Activated CD4-positive, CD25-positive, alpha-beta regulatory T cell treated with anti-CD3 and anti-CD28 coated beads, Interleukin-2, amount 50 U/mL, for 24 hours (primary cell): ENCODE measurements at places on chromosomes 1 and 21.
A peak's percentile ranks its signal among the peaks of the same experiment; 100 is the strongest.

GRCh38 chr1:204705493-204705811 lies 19.9 kb upstream of the LRRN2 start:
- no peak for ATAC-seq

DNA sequence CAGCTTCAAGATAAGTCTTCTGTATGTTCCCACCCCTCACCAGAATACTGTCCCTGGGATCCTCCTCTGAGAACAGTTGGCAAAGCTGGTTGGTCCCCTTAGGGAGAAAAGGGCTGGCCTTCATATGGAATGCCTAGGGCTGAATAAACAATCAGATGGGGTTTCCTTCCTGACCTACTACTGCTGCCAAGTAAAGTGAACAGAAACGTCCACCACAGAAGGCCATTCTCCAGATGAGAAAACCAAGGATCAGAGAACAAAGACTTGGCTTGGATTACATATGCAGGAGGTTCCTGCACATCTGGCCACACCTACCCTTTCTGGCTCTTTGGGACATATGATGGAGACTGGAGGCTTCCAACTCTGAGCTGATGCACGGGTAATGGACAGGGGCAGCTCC lies 194.5 kb downstream of the HIVEP3 start:
- no peak for ATAC-seq

DNA sequence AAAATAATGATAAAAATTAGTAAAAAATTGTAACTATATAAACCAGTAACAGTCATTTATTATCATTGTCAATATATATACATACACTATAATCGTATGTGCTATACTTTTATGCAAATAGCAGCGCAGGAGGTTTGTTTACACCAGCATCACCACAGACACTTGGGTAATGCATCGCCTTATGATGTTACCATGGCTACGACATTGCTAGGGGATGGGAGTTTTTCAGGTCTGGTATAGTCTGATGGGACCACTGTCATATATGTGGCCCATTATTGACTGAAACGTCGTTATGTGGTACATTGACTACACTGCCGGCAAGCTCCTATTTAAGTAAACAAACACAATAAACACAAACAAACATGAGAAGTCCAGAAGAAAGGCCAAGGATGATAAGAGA lies 45.6 kb downstream of the KCNK1 start:
- no peak for ATAC-seq

GRCh38 chr1:202861420-202862132 lies 27.4 kb downstream of the RABIF start:
- peak; percentile 71 for ATAC-seq

DNA sequence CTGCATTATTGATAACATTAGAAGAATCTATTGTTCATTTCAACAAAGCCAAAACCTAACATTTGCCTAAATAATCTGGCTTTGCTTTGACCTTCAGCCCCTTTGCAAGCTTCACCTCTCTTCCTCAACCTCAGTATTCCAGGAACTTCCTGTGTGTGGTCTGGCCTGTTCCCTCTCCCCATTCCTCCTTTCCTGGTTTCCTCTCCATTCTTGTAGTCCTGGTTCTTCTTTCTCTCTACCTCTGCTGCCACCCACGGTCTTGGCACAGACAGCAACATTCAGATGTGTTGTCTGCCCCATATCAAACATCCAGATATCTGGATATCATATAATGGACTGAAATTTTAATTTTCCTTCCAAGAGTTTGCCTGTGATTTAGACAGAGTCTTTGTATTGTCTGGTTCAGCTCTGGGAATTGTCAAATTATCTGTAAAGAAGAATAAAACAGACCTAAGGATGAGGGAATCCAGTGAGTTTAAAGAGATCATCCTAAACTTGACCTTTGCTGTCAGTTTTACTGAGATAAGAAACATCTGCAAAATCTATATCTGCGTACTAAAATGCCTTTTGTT lies 148.1 kb upstream of the KCTD3 start:
- no peak for ATAC-seq

- peak; percentile 72 for ATAC-seq
Observed at GRCh38 chr1:87045761-87046304, 131.4 kb downstream of the HS2ST1 start.

DNA sequence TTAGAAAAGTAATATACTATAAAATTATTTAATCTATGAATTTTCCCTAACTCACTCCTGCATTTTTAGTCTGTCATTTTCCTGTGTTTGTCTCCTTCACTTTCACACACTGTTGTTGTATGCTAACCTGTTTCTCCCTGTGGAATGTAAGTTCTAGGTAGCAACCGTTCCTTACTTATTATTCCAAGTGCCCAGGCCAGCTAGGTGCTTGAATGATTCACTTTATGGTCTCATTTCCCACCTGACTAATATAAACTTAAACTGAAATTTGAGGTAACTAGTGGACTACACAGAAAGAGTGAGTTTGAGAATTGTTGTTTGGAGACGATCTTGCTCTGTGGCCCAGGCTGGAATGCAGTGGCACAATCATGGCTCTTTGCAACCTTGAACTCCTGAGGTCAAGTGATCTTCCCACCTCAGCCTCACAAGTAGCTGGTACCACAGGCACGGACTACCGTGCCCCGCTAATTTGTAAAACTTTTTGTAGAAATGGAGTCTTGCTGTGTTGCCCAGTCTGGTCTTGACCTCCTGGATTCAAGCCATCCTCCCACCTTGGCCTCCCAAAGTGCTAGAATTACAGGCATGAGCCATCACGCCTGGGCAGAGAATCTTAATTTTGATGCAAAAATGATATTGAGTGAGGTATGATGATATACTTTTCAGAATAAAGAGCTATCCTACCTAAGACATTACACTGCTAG lies 1.9 kb downstream of the ZYG11B start:
- ATAC-seq = no peak

GRCh38 chr1:241034203-241034936 lies 322.6 kb downstream of the RGS7 start:
- no peak for ATAC-seq

DNA sequence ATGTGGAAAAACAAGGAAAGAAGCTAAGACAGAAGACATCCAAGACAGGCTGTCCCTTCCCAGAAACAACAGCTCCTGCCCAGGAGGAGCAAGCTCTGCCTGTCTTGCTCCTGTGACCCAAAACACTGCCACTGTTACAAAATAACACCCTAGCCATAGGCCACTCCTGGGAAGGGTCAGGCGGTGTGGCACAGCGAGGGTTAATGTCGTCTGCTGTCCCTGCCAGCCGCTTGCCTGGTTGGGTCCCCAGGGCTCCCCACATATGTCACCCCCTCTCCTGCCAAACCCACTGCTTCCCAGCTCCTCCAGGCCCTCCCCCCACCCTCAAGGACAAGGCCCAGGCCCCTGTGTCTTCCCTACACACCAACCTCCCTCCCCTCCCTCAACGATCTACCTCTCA lies 3.9 kb upstream of the NHLH1 start:
- ATAC-seq = no peak

- no peak for ATAC-seq
Observed at GRCh38 chr1:94514095-94514727, 27.3 kb downstream of the F3 start.

GRCh38 chr1:41412748-41413147 lies 51.5 kb downstream of the FOXO6 start:
- ATAC-seq = no peak

DNA sequence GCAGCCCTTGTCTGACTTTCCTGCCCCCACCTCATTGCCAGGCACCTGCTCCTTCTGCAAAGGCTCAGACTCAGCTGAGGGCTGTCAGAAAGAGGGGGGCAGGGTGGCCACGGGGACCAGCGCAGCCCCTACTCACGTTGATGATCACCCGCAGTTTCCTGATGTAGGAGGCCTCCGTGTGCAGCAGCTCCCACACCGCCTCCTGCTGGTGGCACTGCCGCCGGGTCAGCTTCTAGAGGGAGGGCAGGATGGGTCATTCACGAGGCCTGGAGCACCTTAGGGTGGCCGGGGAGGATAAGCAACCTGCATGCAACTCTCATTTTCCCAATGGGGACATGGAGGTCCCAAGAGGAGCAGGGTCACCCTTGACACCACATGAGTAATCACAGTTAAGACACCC lies 6.4 kb upstream of the TNFRSF25 start:
- ATAC-seq = no peak

- no peak for ATAC-seq
Observed at GRCh38 chr1:25879675-25880074, 4.2 kb upstream of the PAQR7 start.

GRCh38 chr1:151547119-151547899 lies 7.2 kb downstream of the TUFT1 start:
- ATAC-seq = no peak

- ATAC-seq = no peak
Observed at GRCh38 chr1:18142969-18143368, 35.4 kb downstream of the IGSF21 start.

DNA sequence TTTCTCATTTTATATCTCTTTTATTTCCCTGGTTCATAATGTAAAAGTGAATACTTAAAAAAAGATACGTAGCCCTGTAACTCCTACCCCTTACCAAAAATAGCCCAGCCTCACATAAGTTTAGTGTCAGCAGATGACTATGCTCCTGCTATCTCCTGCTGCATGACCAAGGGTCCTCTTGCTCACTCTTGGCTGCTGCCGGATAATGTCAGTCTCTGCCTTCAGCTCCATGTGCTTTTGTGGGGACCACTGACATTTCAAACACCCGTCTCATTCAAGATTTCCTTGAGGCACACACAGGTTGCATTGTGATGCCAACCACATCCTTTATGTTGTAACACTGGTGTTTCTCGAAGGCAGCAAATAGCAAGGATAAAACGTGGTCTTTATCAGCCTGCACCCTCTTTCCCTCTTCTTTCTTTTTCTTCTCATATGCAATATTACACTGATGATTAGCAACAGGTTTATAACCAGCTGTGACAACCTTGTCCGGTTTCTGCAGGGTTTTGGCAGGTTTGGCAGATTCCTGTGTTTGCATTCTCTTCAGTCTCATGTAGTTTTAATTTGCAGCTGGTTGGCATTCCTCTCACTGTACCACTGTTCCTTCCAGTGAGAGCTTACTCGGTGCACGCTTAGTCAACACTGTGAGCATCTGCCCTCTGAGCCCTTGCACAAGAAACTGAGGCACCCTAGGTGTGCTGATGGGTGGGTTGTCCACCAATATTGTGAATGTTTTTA lies 62.2 kb downstream of the ZNF684 start:
- no peak for ATAC-seq

GRCh38 chr21:40130476-40130875 lies 263.2 kb downstream of the PCP4 start:
- ATAC-seq = no peak

- no peak for ATAC-seq
Observed at GRCh38 chr1:25090707-25091422, 141.4 kb downstream of the SYF2 start.

DNA sequence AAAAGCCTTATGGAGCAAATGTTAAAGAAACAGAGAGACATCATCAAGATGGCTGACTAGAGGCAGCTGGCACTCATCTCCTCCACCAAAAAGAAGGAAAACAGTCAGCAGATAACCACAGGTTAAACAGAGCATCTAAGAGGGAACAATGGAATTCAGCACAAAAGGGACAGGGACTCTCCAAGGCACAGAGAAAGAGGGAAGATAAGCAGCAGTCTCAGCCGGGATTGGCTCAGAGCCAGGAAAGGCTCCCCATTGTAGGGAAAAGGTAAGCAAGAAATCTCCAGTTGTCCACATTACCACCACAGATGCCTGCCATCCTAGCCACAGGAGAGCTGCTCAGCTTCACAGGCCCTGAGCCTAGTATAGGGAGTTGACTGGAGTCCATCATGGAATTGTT lies 605.5 kb downstream of the SMYD3 start:
- no peak for ATAC-seq

GRCh38 chr1:47113178-47113577 lies 24.1 kb upstream of the CYP4A22 start:
- no peak for ATAC-seq

DNA sequence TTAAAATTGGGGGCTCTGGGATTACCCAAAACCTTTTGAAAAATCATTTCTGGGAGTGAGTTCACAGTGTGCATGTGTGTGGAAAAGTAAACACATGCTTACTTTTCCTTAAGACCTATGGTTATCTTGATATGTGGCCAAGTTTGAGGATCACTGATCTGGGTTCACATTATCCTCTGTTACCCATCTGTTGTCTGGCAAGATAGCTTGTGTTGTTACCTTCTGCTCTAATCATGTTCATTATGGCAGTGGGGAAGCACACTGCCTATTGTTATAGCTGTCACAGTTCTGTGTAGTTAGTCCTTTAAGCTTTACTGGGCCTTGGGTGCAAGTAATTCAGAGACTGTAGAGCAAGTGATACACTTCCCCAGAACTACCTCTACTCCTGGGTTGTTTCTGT lies 5.0 kb downstream of the CTBS start:
- ATAC-seq = no peak

DNA sequence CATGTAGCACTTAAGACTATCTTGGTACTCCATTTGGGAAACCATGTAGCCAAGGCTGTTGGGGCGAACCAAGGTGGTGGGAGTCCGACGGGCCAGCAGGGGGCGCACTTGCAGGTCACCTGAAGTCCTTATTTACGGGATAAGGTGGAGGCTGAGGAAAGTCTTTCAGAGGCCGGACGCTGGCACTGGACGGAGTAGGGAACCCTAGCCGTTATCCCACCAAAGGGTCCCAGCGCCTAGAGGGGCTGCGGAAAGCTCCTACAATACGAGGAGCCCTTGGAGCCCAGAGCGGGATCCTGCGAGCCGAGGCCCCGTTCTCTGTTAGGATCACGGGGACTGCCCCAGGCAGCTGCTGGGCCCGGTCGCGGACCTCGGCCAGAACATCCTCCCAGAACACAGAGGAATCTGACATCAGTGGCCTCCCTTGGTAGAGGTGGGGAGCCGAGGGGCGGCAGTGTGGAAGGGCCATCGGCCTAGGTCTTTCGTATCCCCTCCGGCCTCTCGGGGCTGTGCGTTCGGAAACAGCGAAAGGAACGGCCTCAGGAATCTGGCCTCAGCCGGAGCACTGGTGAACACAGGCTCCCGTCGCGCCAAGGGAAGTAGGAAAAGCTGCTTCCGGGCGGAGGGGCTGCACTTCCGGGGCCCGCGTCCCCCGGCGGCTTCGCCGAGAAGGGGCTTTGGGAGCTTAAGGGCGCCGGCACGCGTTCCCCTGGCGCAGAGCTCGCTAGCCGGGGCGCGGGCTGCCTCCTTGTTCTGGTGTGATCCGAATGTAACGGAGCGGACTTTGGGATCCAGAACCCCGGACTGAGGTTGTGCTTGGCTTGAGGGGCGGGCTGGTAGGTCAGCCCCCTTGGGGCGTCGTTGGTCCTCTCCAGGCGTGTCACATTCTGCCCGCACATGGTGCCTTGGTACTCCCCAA lies 29.9 kb upstream of the RPTN start:
- peak; percentile 69 for ATAC-seq

- ATAC-seq = no peak
Observed at GRCh38 chr1:225635649-225636048, 17.3 kb downstream of the ENAH start.
